OCI-LY7 (cell line): ENCODE measurements at places on chromosomes 16 and 17.
A peak's percentile ranks its signal among the peaks of the same experiment; 100 is the strongest.

GRCh38 chr17:18129041-18129502 lies 20.5 kb downstream of the MYO15A start:
- DNase-seq, result no peak

DNA sequence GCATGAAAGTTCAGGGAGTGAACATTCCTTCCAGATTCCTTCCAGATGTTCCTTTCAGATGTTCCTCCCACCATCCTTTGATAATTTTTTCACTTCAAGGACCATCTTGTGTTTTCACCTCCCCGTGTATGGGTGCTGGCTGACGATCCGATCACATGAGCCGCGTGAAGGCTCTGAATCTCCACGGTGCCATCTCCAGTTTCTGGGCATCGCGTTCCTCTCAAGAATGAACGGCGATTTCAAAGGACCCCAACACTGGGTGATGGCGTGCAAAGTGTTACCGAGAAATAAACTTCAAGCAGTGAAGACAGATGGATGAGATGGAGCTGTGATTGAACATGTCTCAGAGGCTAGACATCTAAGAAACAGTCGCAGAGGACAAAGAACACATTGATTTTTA lies 245.3 kb downstream of the GSG1L start:
- DNase-seq, result no peak

DNA sequence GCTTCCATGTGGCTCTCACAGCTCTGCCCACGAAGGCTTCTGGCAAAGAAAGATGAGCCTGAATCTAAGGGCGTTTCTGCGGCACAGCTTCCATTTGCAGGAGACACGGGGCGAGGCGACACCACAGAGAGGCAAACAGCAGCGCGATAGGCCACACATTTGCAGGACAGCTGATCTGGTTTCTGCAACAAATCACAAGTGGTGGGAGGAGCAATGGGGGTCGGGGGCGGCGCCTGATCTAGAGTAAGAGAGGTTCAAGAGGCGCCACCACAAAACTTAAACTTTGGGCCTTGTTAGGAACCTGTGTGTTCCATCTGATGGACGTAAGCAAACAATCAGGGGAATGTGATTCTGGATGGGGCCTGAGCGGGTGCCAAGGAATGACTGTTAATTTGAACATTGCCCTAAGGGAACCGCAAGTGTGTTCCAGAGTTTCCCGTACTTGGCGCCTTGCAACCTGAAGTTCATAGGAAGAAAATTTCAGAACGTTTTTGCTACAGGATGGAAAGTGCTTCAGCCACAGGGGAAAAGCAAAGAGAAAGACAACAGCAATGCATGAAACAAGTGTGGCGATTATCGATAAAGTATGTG lies 18.9 kb upstream of the ENPP7 start:
- no peak for DNase-seq

DNA sequence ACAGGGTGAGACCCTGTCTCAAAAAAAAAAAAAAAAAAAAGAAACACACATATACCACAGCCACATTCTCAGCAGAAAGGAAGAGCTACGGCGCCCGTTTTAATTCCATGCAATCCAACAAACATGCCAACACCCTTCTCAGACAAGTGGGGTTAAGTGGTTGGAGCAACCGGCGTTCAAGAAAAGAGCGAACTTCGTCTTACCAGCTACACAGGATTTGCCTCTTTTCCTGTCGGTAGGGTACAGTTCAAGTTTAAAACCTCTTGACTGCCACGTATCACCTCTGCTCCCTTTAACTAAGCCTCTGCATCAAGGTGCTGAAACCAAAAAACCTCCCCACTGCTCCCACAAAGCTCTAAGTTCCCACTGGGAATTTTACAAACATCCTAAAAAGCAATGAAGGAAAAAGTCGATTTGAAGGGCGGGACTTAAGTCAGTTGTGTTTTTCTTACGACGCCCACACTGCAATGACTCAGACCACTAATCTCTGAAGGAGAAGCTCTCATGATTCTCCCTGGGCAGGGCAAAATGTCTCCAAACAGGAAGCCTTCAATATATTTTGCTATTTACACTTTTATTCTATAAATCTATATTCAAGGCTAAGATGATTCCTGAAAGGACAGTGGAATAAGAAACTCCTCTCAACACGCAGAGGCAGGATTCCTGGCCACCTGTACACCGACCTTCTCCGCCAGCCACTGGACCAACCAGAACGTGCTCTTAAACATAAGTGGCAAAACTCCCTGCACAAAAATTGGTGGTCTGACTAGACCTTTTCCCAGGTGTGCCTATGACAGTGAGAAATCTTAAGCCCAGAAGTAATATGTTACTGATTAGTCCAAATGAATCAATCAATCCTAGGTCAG lies 18.8 kb downstream of the SRP68 start:
- no peak for DNase-seq

GRCh38 chr17:61400066-61400716 lies 548 bp downstream of the TBX2 start:
- DNase-seq, result no peak

DNA sequence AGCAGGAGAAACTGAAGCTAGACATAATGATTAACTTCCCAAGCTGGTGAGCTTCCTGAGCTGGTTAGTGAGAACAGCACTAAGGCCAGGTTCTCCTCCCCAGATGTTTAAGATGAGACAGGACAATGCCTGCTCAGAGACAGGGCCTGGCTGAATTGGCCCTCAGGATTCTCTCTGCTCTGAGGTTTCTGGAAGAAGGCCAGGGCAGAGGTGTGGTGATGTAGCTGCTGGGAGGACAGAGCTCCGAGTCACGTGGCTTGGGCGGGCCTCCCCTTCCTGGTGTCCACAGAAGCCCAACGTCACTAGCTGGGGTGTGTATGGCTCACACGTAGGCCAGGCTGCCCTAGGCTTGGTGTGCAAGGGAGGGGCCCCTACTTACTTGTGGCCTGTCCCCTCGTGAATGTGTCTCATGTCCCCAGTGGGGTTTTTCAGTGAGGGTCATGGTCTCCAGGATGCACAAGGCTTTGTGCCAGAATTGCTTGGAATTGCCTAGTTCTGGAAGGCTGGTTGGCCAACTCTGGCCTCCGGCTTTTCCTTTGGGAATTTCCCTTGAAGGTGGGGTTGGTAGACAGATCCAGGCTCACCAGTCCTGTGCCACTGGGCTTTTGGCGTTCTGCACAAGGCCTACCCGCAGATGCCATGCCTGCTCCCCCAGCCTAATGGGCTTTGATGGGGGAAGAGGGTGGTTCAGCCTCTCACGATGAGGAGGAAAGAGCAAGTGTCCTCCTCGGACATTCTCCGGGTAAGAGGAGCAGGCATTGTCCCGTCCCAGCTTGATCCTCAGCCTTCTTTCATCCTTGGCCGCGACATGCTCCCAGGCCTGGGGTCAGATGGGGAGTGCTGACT lies 3.4 kb downstream of the NOD2 start:
- DNase-seq, result no peak

DNA sequence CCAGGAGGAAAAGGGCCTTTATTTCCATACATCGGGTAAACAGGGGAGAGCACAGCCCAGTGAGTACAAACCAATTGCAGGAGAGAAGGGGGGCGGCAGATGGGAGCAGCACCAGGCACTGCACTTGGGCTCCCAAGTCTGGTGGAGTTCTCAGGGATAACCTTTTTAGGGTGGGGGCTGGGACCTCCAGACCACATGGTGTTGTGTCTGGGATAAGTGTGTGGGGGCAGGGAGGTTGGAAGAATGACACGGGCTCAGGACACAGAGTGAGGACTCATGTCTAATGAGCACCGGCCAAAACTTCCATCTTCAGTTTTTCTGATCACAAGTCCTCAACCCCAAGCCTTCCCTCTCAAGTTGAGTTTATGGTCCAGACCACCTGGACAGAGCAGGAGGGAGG lies 30.6 kb downstream of the PIPOX start:
- no peak for DNase-seq

DNA sequence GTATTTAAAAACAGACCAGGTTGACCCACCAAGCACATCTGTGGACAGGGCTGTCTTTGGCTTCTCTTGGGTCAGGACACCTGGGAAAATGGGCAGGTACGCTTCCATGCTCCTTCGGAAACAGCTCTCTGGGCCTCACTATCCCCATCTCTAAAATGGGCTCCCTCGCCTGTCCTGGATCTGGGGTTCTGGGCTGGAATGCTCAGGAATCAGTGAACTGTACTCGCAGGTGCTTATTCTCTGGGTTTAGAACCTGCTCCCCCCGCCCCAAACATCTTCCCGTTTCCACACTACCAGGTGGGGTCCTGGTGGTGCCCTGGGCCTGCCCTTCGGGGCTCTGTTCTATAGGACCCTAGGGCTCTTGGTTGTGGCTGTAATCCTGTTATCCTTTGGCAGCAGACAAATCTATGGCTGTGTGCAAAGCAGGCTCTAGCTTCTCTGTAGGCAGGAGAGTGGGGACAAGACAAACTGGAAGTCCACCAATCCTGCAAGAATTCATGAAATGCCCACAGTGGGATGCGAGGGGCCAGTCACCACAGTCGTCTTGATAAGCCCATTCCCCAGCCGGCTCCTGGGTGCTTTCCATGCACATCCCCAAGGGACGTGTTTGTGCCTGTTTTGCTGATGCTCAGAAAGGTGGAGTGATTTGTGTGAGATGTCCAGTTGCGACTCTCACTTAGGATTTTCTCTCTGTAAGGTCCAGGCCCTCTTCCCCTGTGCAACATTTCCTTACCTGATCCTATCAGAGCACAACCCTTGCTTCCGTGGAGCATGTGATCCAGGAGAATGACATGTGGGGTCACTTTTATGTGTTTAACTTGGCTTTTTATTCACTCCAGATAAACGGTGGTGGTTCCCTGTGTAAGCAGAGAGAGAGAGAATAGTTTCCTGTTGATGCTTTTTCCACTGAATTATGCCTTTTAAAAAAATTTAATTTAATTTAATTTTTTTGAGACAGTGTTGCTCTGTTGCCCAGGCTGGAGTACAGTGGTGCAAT lies 37.2 kb downstream of the HAPSTR1 start:
- DNase-seq, result no peak

DNA sequence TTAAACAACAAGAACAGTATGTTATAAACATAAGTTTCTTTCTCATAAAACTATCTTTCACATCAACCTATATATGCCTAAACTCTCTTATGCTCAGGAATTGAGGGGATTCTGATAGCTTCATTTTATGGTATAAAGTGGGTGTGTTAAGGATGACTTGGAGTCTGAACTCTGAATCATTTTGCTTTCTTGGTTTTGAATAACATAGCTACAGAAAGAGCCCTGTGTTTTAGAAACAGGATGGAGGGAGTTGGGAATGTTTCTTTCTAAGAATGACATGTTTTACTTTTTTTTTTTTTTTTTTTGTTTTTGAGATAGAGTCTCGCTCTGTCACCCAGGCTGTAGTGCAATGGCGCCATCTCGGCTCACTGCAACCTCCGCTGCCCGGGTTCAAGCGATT lies 50.1 kb downstream of the RHOT1 start:
- no peak for DNase-seq

- DNase-seq, result no peak
These were observed 48.7 kb upstream of the NLK start for GRCh38 chr17:27993723-27994310.

GRCh38 chr16:5791011-5791657 lies 693.5 kb upstream of the EEF2KMT start:
- DNase-seq, result no peak

DNA sequence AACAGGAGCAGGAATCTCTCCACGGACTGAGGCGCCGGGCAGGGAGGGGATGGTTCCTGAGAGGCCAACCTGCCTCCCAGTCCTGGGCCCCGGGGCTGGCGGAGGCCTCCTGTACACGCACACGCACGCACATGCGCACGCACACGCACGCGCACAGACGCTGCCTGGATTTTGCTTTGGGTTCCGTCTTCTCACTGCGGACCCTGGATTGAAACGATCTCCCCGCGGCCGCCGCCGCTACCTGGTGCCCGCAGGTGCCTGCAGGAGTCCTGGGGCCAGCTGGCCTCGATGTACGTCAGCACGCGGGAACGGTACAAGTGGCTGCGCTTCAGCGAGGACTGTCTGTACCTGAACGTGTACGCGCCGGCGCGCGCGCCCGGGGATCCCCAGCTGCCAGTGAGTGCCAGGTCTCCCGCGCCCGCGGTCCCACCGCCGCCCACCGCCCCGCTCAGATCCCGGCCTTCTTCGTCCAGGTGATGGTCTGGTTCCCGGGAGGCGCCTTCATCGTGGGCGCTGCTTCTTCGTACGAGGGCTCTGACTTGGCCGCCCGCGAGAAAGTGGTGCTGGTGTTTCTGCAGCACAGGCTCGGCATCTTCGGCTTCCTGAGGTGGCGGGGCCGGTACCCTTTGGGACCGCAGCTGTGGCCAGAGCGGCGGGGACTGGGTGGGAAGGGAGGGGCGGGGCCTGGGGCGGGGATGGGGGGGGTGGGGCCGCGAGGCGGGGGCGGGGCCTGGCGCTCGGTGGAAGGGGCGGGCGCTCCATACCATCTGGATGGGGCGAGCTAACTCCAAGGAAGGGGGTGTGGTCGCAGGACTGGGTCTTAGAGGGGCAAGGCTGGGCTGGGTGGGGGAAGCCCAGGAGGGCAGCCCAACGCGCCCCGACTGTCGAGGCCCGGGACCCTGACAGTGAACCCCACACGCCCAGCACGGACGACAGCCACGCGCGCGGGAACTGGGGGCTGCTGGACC lies 12.3 kb downstream of the CES4A start:
- DNase-seq, result peak; percentile 48

GRCh38 chr17:30366536-30366935 lies 12.2 kb upstream of the CPD start:
- no peak for DNase-seq

DNA sequence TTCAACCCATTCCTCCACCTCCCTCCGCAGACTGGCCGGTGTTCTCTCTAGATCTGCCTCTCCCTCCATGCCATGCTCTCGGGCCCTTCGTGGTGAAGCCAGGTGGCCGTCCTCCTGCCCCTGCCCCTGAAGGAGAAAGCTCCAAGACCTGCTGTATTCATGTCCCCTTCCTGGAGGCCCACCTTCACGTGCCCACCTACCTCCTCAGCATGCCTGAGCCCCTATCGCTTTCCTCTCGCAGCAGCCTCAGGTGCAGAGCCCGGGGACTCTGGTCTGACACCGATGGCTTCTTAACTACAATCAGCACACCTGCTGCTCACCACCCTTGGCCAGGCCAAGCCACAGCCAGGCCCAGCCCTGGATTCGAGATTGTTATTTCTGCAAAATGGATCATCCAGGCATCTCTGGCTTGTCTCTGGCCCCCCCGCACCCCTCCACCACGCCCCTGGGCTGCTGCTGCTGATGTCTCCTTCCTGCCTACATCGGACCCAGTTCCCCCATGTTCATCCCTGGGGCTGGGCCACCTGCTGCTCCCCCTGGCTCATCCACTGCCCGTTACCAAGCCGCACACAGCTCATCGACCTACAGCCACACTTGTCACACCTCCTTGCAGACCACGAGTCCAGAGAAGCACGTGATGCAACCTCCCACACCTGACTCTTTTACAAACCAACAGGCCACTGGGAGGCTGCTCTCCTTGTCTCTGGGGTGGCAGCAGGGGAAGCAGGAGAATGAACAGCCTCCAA lies 32.5 kb upstream of the TNFRSF13B start:
- no peak for DNase-seq
